ENCODE measurements at places on chromosomes 7 and 10.
A peak's percentile ranks its signal among the peaks of the same experiment; 100 is the strongest.

DNA sequence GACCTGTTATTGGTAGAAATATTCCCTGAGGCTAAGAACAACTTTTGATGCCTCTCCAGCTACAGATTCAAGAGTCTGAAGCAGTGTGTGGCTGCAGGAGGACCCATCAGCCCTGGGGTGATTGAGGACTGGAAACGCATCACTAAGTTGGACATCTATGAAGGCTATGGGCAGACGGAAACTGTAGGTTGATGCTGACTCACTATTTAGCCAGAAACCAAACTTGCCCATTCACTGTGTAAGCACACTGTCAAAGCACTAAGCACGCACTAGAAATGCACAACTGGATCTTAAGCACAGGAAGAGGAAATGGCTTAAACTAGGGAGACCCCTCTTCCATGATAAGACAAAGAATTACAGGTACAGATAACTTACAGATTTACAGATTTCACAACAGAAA is 20.8 kb downstream of the ACSM6 start:
- DNase-seq: no peak

DNA sequence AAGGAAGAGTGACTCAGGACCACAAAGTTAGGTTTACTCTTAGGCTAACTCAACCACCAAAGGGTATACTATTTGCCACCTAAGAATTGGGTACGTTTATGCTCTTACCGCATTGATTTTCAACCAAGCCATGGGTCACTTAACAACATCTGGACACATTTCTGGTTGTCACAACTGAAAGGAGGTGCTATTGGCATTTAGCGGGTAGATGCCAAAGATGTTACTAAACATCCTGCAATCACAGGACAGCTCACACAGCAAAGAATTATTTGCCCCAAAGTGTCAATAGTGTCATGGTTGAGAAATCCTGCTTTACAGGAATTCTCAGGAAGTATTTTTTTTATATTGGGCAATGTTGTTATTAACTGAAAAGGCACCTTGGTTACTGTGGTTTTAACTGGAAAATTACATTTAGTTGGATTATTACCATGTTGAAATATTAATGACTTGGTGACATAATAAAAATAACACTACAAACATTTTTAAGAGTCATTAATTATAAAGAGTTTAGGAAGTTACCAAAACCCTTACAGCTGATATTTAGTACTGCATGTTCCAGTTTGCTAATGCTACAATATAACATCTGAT is 185.0 kb upstream of the TMEM196 start:
- DNase-seq: no peak

DNA sequence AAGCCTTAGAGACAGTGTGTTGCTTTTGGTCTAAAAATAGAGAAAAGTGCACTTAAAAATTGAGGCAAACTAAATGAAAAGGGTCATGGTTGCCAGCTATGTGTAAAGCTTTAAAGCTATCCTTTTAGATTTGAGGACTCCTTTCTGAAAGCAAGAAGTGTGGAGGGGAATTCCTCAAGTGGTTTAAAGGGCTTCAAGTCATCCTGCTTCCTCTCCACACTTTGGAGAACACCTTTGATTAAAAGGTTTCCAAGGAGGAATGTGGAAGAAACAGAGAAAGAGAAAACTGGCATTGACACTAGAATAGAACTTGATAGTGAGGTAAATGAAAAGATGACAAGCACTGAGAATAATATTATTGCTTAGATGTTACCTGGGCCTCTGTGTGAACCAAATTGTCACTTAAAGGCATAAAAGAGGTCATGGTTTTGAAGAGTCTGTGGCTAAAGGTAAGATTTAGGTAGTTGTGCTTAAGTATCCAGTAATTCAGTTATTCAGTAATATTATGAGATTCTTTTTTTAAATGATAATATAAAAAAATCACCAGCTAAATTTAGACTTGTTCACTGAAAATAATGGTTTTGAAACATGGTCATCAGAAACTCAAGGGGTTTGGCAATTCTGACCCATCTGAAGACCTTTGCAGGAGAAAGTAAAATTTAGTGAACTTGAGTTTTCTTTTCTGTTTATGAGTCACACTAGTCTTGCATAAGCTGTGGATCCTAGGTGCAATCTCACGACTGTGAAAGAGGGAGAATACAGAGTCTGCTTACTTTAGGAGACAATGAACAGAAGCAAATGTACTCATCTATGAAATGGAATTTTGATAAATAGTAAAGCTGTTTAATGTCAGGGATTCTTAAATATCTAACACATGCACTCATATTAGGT is 466.0 kb downstream of the KIF20B start:
- DNase-seq: no peak

DNA sequence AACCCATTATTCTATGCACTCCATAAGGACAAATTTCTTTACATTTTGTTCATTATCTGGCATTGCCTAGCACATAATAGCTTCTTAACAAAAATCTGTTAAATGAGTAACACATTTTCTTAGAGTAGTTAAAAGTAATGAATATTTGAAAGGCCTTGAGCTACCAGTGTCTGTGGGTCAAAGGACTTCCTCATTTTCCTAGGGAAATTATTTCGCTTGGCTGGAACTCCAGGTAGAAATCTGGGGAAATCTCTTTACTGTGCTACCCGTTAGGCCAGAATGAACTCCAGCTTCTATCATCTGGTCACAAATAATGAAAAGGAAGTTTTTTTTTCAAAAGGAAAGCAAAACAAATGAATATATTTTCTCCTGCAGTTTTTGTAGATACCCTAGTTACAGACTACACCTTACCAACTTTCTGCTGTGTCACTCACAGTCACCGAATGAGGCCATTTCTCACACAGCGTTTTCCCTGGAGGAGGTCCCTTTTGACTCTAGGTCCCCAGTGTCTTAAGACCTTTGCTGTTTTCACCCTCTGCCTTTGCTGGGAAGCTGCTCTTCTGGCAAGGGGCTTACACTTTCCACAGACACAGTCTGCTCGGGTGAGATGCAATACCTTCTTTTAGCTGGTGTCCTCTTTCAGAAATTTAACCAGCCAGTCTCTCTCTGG is 1.6 kb downstream of the SAMD9L start:
- no peak for DNase-seq

DNA sequence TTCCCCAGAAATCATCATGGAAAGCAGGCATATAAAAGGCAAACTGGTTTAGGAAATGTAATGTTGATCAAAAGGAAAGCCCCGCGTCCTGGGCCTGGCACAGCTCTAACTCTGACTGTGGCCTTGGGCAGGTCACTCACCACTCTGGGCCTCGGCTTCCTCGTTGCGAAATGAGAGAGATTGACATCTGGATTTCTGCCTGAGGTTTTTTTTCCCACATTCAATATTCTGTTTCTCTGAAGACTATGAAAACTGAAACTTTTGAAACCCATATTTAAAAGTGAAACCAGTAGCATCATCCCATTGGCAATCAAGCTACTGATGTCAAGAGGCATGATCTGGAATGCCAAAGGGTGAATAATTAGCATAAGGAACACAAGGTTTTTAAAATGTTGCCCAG is 369.7 kb upstream of the NPVF start:
- DNase-seq: no peak

DNA sequence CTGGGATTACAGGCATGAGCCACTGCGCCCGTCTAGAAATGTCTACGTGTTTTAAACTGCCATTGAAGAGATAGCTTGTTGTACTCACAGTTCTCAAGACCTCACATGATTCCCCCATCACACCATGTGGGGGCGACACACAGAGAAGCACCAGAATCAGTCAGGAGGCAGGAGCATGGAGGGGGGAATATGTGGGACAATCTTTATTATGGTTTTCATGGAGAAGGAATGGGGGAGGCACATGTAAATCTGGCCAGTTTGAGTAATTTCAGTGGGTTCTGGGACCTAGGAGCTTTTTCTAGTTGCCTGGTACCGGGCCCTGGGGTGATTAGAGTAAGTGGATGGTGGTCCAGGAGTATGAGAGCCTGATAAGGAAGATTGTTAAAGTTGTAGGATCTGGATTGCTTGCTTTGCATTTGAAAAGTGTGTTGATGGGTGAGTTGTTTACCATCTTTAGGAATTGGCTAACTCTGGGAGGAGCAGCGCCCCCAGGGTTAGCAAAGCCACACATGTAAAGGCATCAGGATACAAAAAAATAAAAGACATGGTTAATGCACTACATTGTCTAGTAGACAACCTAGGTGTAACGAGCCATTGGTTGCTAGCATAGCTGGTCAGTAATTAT is 85.4 kb upstream of the SLC13A1 start:
- no peak for DNase-seq

- no peak for DNase-seq
These were observed 1.1 kb downstream of the STN1 start for GRCh38 chr10:103916876-103917275.

DNA sequence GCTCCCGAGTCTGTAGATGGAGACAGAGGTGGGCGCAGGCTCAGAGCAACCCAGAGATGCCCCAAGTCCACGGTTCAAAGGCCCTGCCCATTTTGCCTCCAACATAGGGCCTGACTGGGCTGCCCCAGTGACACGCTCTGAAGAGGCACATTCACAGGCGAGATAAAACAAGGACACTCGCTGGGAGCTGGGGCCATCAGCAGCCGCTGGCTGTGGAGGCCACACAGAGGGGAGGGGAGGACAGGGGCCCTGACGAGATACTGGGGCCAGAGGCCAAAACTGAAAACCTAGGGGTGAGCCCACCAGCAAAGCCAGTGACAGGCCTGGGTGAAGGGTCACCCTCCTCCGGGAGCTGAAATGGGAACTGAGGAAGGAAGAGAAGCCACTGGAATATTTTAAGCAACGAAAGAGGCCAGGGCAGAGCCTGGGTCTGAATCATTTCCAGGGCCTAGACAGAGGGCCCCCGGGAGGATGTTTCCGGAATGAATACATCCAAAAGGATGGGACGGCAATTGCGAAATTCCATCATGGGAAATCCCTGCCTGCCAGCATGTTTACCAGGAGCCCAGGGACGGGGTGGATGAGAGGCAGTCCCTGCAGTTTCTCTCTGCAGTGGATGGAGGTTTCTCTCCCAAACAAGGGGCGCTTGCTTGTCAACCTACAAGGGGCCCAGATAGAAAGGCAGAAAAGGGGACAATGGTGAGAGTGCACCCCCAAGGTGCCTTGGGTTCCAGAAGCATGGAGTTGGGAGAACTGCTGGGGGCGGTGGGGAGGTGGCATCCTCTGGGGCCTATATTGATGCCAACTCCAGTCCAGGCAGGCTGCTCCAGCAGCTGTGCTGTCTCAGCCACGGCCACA is 29.0 kb upstream of the HSPA12A start:
- DNase-seq: no peak

DNA sequence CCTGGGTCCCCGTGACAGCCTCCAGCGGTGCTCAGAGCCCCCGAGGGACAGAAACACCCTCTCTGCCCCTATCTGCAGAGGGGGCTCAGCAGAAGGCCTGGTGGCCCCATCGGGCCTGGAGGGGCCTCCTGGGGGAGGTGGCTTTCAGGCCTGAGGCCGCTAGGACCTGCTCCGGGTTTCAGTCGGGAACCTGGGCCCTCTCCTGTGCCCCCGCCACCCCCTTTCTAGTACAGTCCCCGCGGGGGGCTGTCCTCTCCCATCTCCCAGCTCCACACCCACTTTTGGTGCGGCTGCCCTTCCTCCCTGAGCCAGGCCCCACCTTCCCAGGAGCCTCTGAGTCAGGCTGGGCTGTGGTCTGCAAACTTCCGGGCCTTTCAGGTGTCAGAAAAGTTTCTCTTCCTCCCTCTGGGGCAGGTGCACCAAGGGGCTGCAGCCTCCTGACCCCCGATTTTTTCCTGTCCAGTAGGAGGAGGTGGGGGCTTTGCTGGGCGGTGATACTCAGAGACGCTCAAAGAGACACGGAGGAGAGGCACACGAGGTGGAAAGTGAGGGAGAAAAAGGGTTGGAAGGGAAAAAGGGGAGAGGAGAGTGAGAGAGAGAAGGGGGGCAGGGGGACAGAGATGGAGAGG is 692 bp downstream of the CARD11 start:
- peak; percentile 30 for DNase-seq

- DNase-seq: no peak
These were observed 76.1 kb upstream of the ZEB1 start for GRCh38 chr10:31242902-31243301.

GRCh38 chr7:121530227-121531174 is 134.4 kb upstream of the FAM3C start:
- DNase-seq: peak; percentile 22

GRCh38 chr7:101468546-101469275 is 106.0 kb downstream of the COL26A1 start:
- no peak for DNase-seq

DNA sequence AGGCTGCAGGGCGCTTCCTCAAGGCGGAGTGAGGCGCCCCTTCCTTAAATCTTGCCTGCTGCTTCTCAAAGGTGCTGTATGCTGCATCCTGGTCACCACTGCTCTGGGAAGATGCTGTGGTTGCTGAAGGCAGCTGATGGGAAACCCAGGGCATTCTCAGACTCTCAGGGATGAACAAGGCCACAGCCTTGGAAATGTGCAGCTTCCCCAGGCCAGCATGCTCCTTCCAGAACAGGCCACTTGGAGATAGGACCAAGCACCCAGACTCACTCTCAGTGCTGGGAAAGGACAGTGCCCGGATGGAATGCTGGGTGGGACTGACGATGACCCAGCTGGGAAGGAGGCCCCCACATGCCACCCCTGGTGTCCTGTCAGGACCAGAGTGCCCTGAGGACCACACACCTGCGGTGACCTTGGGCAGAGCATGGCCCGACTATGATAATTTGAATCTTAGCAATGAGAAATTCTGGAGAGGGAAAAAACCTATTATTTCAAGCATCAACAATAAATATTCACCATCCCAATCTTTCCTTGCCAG is 235.5 kb downstream of the TNS3 start:
- no peak for DNase-seq

- no peak for DNase-seq
These were observed 292.9 kb downstream of the BAMBI start for GRCh38 chr10:28970231-28970630.

DNA sequence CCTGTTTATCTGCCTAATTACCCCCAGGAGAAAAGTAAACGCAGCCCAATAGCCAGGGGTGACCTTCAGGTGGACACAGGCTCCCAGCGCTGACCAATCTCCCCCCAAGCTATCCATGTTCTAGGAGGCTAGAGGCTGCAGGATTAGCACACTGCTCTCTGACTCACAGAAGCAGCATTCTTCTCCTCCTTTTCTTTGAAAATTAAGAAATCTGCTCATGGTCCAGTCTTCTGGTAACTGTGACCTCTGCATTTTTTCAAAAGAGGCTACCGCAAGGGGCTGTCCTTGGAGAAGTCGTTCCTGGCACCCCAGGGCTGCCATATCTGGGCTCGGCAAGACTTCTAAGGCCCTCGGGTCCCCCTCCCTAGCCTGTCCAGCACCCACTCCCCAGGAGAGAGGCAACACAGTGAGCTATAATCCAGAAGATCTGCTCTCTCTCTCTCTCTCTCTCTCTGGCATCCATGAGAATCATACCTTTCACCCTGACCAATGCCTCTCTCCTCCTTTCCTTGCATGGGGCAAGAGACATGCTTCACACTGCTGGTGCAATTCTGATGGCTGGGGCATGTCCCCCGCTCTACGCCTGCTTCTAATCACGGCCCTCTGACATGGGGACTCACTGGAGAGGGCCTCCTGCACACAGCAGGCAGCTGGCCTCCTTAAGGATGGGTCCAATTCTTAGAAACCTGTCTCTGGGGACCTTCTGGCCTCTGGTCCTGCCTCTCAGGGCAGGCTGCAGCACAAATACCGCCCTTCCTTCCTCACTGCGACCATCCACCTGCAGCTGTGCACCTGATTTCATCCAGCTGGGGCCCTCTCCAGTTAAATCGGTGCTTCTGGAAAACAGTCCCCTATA is 27.3 kb downstream of the ANXA11 start:
- DNase-seq: no peak

Measured in activated T-helper 1 cell treated with anti-CD3 and anti-CD28 coated beads, Interleukin-2, amount 50 U/mL, for 16 hours (primary cell).